ENCODE measurements at places on chromosomes 5 and 9.

DNA sequence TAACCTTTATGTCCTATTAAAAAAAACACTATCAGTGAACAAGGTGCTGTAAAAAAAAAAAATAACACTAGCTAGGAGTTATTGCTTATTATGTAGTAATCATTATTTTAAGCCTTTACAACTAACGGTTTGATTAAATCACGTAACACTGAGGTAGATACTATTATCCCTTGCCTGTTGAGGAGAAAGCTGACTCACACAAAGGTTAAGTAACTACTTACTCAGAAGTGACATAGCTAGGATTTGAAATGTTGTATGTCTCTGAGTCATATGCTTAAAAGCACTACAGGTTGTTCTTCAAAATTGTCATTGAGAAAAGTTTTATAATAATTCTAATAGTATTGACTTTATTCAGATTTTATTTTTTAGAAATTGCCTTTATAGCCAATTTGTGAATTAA is 8.8 kb downstream of the TENT2 start:
- DNase-seq: no peak

GRCh38 chr9:19127871-19128500 is 694 bp upstream of the PLIN2 start:
- DNase-seq: no peak

DNA sequence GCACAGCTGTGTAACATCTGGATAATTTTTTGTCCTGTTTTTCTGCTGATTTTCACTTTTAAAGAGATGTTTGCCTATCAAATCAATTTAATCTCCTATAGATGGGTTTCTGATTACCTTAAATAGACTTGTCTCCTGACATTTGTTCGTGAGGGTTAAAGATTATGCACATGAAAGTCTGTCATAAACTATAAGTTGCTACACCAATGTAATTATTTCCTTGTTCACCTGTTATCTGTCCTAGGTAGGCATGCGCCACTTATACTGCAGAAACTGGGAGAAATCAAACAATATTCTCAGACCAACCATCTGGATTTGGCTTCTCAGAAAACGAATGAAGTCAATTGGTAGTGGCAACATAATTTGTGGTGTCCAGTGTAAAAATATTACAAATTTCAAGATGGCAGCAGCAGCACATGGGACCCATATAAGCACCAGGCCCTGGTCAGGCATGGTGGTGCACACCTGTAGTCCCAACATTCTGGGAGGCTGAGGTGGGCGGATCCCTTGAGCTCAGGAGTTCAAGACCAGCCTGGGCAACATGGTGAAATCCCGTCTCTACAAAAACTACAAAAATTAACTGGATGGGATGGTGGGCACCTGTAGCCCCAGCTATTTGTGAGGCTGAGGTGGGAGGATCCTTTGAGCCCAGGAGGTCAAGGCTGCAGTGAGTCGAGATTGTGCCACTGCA is 20.3 kb downstream of the RFK start:
- no peak for DNase-seq

DNA sequence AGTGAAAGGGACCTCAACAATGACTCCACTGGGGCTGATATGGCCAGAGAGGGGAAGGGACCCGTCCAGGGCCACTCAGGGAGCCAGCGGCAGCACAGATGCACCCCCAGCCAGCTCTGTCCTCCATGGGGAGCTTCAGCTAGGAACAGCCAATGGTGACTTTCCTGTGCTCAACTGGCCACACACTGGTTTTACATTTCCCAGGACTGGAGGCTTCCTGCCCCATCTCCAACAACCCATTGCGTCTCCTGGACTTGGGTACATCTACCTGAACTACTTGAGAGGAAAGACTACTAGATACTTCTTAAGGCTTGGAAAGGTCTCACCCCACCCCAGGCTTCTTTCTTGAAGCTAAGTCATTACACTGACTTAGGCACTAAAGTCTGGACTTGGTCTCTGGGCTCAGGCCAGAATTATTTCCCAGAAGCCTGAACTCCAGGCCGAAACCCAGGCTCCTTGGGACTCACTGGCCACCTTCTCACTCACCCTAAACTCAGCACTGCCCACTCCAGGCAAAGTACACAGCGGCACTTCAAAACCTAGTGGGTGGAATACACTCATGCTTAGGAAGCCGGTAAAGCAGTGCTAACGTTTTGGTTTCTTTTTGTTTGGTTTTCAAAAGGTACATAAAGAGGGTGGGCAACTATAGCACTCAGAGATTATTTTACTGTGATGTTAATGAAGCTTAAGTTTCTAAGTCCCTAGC is 1.5 kb downstream of the IGFBPL1 start:
- no peak for DNase-seq

- no peak for DNase-seq
These were observed 136.4 kb upstream of the FBXL7 start for GRCh38 chr5:15363601-15364000.

DNA sequence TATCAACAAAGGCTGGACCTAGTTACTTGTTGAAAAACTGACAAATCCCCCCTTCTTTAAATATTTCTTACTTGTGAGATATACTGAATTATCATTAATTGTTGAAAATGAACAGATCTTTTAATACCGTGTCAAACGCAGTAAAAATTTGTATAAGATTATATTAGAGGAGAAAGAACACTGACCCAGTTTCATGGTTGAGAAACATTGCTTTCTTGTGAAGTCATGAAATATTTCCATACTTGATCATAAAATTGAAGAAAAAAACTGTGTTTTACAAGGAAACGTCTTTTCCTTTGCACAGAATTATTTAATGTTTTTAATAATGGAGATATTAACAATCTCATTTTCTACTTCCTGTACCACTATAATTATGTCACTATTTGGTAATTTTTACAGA is 45.8 kb downstream of the MOCS2 start:
- DNase-seq: no peak

- DNase-seq: no peak
These were observed 1578.8 kb upstream of the WWC1 start for GRCh38 chr5:166712447-166713185.

- DNase-seq: no peak
These were observed 33.9 kb upstream of the TRIO start for GRCh38 chr5:14109041-14109747.

DNA sequence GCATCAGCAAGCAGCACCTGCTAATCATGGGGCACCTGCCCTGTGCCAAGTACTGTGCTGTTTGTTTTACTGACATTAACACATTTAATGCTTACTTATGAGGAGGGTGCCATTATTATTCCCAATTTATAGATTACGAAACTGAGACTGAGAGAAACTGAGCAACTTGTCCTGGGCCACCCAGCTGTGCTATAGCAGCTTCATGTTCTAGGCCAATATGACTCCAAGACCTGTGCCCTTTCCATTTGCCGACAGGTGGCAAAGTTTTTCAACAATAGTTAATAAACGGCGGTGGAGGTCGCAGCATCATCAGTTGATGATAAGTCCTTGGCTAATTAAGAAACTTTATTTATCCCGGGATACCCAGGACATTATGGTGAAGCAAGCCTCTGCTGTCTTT is 55.4 kb downstream of the TIMD4 start:
- no peak for DNase-seq

- DNase-seq: no peak
These were observed 42.8 kb upstream of the RPS23 start for GRCh38 chr5:82320966-82321365.

DNA sequence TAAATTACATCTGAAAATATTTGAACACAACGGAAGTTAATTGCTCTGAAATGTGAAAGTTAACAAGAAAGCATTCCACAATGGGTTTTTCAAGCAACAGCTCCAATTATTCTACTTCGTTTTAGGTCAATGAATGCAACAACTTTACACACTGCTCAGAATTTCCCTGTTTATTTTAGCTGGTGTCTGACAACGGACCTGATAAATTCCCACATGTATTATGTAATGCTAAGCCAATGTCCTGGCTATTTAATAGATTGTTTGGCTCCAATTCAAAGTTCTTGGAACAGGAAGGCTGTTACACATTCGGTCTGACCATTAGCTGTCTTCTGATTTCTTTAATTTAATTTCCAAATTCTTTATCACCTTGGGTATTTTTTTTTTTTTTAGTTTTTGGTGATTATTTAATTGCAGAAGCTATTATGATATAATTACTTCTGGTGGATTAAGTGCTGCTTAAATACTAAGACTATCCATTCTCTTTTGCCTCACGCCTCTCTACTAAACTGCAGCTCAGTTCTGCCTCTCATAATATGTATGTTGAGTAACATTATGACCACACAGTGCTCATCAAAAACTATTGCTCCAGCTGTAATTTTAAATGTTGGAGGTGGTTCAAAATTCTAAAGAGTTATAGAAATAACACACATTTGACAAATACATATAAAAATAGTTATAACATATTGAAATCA is 57.9 kb downstream of the MEF2C start:
- DNase-seq: no peak

DNA sequence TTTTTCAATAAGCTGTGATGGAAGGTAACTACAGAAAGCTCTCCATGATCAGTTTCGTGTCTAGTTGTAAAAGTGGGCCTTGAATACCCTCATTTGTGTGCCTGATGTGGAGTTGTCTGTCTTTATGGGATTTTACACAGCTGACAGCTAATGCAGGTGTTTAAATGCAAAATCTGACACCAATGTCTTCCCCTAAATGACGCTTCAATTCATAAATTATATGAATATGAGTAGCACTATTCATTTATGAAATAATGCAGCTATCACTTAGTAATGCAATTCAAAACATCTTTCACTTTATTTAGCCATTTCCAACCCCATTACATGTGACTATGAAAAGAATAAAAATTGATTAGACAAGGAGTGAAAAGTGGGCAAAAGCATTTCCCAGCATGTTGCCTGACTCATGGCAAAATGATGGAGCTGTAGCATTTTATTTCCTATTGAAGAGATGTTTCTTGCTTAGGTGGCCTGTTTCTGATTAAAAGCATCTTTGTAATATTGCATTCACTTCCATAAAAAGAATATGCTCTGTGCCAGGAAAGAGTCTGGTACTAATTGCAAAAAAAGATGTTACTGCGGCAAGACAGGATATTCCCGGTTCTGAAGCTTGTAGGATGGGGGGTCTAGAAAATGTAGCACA is 116.7 kb upstream of the HAPLN1 start:
- DNase-seq: no peak

GRCh38 chr5:76473661-76474060 is 70.6 kb downstream of the IQGAP2 start:
- no peak for DNase-seq

DNA sequence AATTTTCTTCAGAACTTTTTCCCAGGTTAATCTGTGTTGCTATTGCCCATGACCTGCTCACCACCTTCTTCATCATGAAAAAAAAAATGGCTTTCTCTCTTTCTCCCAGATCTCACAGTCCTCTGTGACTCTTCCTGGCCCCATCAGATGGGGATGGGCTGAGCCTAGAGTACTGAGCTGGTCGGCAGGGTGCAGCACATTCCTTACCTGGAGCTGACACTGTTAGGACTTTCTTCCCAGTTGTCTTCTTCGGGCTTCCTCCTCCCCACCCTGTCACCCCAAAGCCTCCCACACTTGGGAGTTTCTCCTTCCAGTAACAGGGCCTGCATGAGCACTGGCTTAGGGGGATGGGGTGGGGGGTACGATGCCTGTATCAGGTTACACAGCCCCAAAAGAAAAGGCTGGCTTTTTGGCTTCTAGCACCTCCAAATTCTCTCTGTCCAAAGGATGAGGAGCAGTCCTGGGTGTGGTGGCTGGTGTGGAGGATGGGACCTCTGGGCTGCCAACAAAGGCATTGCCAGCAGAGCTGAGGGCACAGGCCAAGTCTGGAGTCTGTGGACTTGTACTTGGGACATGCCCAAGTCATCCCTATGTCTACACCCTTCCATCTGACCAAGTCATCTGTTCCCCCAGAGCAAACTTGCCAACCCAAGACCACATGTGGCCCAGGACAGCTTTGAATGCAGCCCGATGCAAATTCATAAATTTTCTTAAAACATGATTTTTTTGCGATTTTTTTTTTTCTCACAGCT is 68.0 kb upstream of the HSPA9 start:
- no peak for DNase-seq

GRCh38 chr5:143016777-143017516 is 246.8 kb downstream of the ARHGAP26 start:
- no peak for DNase-seq

GRCh38 chr9:6973762-6974161 is 216.0 kb downstream of the KDM4C start:
- DNase-seq: no peak

DNA sequence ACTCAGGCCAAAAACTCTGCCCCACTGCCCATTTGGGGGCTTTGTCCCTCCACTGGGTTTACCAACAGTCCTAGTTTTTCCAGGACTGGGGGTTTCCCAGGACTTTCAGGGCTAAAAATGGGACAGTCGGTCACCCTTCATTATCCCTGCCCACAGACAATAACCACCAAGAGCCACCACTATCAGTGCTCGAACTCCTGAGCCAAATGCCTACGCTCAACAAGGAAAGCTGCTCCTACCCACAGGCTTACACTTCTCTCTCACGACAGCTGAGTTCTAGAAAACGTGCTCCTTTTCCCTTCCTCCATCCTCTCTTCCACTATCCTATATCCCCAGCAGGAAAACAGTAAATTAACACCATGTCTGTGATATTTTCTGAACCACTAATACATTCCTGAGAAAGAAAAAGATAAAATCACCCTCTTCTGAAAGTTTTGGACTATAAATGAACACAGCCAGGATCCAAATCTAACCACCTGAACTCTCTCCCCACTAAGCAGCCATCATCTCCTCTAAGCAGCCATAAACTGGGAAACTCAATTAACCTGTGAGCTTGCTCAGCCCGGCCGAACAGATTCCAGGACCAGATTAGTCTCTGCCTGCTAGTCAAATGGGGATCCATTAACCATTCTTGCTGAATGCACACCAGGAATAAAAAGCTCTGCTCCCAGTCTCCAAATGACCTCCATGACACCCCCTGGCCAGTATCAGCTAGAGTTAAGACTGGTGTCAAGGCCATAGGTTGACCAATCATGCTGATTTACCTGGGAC is 41.8 kb downstream of the KLHL3 start:
- DNase-seq: no peak

DNA sequence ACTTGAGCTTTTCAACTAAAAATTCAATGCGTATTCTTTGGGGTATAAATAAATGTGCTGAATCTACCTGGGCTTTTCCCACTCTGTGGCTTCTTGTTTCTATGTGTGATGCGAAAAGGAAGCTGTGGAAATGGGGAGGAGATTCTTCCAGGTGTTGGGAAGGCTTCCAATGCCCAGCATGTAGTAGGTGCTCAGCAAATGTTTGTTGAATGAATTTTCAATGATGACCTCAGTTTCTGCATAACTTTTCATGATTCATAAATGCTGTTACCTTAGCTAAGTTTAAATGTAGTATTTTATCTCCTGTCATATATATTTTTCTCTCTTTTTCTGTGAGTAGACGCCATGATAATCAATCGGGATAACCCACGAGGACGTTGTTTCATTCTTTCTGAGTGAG is 25.6 kb upstream of the KCNMB1 start:
- DNase-seq: no peak

DNA sequence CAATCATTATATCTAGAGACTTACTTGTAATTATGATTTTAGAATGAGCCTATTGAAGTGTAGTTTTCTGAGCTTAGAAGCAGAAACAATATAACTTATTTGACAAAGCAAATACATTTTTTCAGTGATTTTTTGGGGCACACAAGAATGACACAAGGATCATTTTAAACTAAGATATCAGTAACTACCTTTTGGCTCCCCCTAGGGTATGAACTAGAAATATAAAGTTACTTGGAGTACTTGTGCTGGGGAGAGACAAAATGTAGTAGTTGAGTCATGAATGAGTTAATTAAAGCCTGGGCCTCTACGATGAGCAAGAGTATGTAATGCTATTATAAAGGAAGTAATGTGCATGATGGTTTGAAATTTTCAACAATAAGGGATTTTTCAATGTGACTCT is 1244.1 kb upstream of the ACO1 start:
- no peak for DNase-seq

- no peak for DNase-seq
These were observed 49.9 kb downstream of the P4HA2 start for GRCh38 chr5:132177691-132178149.

- DNase-seq: no peak
These were observed 12.7 kb downstream of the RLN1 start for GRCh38 chr9:5326893-5327548.
